ENCODE measurements at places on chromosomes 12 and 14. TPM values are rescaled to one million over a fixed set of nuclear protein-coding genes. Genes with fewer than 3 reads are reported as not detected.

The PTPRB gene
- polyA plus RNA-seq: 18.1 TPM

The TAS2R46 gene
- 0.23 TPM for polyA plus RNA-seq

The ESRRB gene
- 6.8 TPM for polyA plus RNA-seq

The RNASE2 gene
- polyA plus RNA-seq: 1.3 TPM

The JDP2 gene
- 23.1 TPM for polyA plus RNA-seq

The NID2 gene
- 105 TPM for polyA plus RNA-seq

The ESPL1 gene
- 14.0 TPM for polyA plus RNA-seq

The KIF5A gene
- polyA plus RNA-seq: 1.0 TPM

The ARF3 gene
- polyA plus RNA-seq: 131 TPM

The TFCP2 gene
- polyA plus RNA-seq: 54.4 TPM

The SENP1 gene
- polyA plus RNA-seq: 23.8 TPM

The CD163 gene
- polyA plus RNA-seq: 11.1 TPM

The GALNT16 gene
- 4.5 TPM for polyA plus RNA-seq

The VSX2 gene
- 0.09 TPM for polyA plus RNA-seq

The SLC7A7 gene
- 96.1 TPM for polyA plus RNA-seq

The AMN gene
- polyA plus RNA-seq: 43.4 TPM

The EXOC3L4 gene
- polyA plus RNA-seq: 2.6 TPM

The CCDC88C gene
- 39.5 TPM for polyA plus RNA-seq

The A2M gene
- 224 TPM for polyA plus RNA-seq

The TMEM121 gene
- 6.5 TPM for polyA plus RNA-seq

The KLRB1 gene
- 3.8 TPM for polyA plus RNA-seq

The TMEM116 gene
- polyA plus RNA-seq: 32.0 TPM

The CFAP54 gene
- 2.0 TPM for polyA plus RNA-seq

The TESPA1 gene
- 0.49 TPM for polyA plus RNA-seq

The ATG2B gene
- polyA plus RNA-seq: 42.9 TPM

The RNASE11 gene
- not detected for polyA plus RNA-seq

The BEST3 gene
- 0.29 TPM for polyA plus RNA-seq

The MORN3 gene
- polyA plus RNA-seq: 2.0 TPM

The ENDOU gene
- 0.13 TPM for polyA plus RNA-seq

The LIN7A gene
- 18.3 TPM for polyA plus RNA-seq

The CARMIL3 gene
- polyA plus RNA-seq: 2.1 TPM

The PTCSC3 gene
- 0.32 TPM for polyA plus RNA-seq

The NINJ2 gene
- polyA plus RNA-seq: 0.76 TPM

The SIRT4 gene
- 4.4 TPM for polyA plus RNA-seq

The RPS6KL1 gene
- polyA plus RNA-seq: 1.0 TPM
